ENCODE measurements at places on chromosomes 11 and 22.

- DNase-seq: no peak
These were observed 67.5 kb upstream of the MPPED2 start for GRCh38 chr11:30653606-30654005.

GRCh38 chr11:121369366-121369765 is 76.8 kb downstream of the SC5D start:
- no peak for DNase-seq

DNA sequence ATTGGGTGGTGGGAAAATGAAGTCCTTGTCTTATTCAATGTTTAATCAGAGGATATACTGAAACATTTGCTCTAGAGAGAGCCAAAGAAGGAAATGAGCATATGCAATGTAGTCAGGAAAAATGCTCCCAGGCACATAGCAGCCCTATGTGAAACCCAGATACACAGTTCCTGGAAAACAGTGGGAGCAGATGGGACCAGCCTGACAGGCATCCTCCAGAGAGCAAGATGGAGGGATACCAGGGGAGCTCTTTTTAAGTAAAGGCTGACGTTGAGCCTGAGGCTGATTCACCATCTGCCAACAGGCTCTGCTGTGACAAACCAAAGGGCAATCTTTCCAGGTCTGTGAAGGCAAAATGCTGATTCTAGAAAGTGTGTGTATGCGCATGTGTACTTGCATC is 559.4 kb upstream of the KIRREL3 start:
- no peak for DNase-seq

- no peak for DNase-seq
These were observed 503.4 kb downstream of the DLG2 start for GRCh38 chr11:85123752-85124231.

- no peak for DNase-seq
These were observed 43.7 kb downstream of the PC start for GRCh38 chr11:66914505-66914904.

- DNase-seq: no peak
These were observed 23.0 kb downstream of the CDON start for GRCh38 chr11:126039485-126040271.

GRCh38 chr11:111302298-111302697 is 4.0 kb downstream of the POU2AF3 start:
- DNase-seq: no peak

- no peak for DNase-seq
These were observed 15.3 kb upstream of the LRRC32 start for GRCh38 chr11:76685831-76686230.

GRCh38 chr11:72711141-72711540 is 36.9 kb upstream of the PDE2A start:
- no peak for DNase-seq

DNA sequence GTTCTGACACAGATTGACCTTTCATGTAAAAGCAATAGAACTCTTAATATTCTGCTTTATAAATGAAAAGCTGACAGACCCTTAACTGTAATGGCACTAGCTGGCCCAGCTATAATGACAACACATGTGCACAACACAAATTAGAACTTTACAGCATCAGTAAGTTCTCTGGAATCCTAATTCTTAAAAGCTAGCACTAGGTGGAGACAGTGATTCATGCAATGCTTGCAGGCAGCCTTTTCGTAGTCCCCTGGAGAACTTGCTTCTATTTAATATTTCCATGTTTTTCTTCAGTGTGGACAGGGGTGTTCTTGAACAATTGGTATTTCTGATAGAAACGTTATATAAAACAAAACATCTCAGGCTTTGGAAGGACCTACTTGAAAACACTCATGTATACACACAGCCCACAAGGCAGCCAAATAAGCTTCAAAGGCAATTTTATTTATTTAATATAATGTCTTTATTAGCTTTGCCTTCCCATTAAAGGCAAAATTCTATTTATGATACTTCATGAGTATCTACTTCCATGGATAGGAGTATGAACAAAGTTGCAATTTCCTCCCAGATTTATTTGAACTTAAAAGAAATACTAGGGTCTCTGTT is 374.3 kb upstream of the MPPED2 start:
- peak; percentile 53 for DNase-seq

DNA sequence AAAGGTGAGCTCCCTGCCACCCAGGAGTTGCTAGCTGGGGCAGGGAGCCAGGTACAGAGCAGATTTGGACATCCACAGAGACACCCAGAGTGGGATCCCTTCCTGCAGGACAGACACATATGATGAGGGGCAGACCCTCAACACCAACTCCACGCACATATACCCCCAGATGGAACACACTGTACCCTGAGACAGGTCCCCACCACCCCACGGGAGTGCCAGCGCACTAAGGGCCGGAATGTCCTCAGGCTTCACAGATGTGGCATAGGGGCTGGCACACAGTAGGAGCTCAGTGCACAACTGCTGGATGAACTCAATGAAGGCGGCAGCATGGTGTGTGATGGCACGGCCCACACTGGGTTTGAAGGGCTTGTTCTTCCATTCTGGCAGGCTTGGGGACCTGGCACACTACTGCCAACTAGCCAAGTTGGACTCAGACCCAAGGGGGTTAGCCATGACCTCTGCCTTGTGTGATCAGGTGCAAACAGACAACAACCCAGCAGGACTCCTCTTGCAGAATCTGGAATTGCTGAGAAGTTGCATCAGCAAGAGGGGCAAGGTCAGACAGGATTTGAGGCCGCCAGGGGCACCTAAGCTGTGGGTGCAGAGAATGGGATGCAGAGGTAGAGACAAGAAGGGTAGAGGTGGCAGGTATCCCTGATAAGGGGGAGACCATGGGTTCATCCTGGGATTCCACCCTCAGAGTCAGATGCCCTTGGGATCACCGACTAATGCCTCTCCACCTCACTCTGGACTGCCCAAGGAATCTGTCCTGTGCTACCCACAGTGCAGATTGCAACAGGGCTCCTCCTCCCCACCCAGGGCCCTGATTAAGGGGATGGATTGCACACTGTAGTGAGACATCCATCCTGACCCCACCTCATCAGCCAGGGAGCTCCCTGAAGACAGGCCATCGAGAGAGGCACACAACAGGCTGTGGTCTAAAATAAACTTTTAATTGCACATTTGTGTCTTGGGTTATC is 2.4 kb downstream of the C22orf15 start:
- no peak for DNase-seq
